ENCODE measurements at places on chromosomes 16 and 17. TPM values are rescaled to one million over a fixed set of nuclear protein-coding genes. Genes with fewer than 3 reads are reported as not detected.

The NOG gene
- 2.2 TPM for total RNA-seq

The MYH3 gene
- 2.9 TPM for total RNA-seq

The PPP1R27 gene
- not detected for total RNA-seq

The PRSS27 gene
- total RNA-seq: 0.70 TPM

The GDPD3 gene
- 9.0 TPM for total RNA-seq

GRCh38 chr17:7426203-7426863 lies 917 bp downstream of the SPEM2 start:
- H3K4me3 ChIP-seq: no peak overlapping the region
- DNase-seq: no peak
- no peak overlapping the region for H3K27ac ChIP-seq
- H3K36me3 ChIP-seq: no peaks in the 10 kb centered on the region
- no peaks in the 10 kb centered on the region for H3K4me1 ChIP-seq

GRCh38 chr17:21476867-21477266 lies 100.7 kb downstream of the KCNJ12 start:
- no peaks in the 10 kb centered on the region for H3K27me3 ChIP-seq
- H3K27ac ChIP-seq: no peak overlapping the region
- no peaks in the 10 kb centered on the region for H3K4me1 ChIP-seq
- no peak overlapping the region for H3K4me3 ChIP-seq
- DNase-seq: no peak
- no peaks in the 10 kb centered on the region for H3K36me3 ChIP-seq

- no peak overlapping the region for H3K4me3 ChIP-seq
- H3K36me3 ChIP-seq: no peaks in the 10 kb centered on the region
- H3K27ac ChIP-seq: no peak overlapping the region
- no peaks in the 10 kb centered on the region for H3K4me1 ChIP-seq
- H3K27me3 ChIP-seq: peaks cover 62% of the 10 kb centered on the region
- DNase-seq: no peak
Observed at GRCh38 chr17:48499735-48500434, 30.9 kb downstream of the HOXB1 start.

DNA sequence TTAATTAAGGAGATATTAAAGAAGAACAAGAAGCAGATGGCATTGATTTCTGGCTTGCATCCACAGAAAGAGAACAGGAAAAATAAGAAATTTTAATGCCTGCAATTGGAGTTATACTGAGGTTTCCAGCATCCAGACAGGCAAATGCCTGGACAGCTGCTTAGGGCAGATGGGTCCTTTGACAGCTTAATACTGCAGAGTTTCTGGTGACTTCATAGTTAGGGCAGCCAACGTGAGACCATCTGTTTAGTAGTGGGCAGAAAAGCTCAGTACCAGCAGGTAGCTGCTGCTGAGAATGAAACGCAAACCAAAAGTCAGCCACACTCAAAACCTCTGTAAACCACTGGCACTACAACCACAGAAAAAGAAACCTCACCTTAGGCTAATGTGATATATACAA lies 109.8 kb downstream of the CDK5R1 start:
- no peak for DNase-seq
- no peaks in the 10 kb centered on the region for H3K4me1 ChIP-seq
- H3K27ac ChIP-seq: no peak overlapping the region
- no peaks in the 10 kb centered on the region for H3K27me3 ChIP-seq
- H3K4me3 ChIP-seq: no peak overlapping the region
- peaks cover 3% of the 10 kb centered on the region for H3K36me3 ChIP-seq

DNA sequence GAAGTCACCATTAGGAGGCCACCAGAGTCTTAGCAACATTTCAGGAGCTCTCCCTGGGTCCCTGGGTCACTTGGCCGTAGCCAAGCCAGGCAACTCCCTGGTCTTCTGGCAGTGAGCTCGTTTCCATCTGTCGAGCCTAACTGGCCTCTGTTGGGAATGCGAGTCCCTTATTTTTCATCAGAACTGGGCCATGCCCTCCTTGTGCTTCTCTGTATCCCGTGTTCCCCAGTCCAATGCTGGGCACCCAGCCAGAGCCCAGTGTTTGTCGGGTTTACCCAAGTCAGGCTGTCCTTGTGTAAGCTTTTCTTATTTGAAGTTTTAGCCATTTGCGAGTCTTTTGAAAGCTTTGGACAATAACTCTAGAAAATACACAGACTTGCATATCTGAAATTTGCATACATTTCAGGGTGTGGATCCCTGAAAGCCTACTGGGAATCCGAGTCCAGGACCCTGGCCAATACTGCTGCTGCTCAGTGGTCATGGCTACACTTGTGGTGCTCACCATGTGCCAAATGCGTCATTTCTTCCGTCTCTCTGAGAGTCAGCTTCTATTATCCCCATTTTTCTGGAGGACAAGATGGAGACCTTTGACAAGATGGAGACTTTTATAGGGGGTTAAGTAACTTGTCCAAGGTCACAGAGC lies 81.6 kb upstream of the LGALS9 start:
- no peak for DNase-seq
- H3K36me3 ChIP-seq: no peaks in the 10 kb centered on the region
- H3K4me3 ChIP-seq: no peak overlapping the region

- peak; percentile 87 for DNase-seq
- H3K27ac ChIP-seq: no peak overlapping the region
- H3K36me3 ChIP-seq: no peaks in the 10 kb centered on the region
- peaks cover 100% of the 10 kb centered on the region for H3K27me3 ChIP-seq
Observed at GRCh38 chr17:48724251-48725003, 1.4 kb downstream of the PRAC2 start.

DNA sequence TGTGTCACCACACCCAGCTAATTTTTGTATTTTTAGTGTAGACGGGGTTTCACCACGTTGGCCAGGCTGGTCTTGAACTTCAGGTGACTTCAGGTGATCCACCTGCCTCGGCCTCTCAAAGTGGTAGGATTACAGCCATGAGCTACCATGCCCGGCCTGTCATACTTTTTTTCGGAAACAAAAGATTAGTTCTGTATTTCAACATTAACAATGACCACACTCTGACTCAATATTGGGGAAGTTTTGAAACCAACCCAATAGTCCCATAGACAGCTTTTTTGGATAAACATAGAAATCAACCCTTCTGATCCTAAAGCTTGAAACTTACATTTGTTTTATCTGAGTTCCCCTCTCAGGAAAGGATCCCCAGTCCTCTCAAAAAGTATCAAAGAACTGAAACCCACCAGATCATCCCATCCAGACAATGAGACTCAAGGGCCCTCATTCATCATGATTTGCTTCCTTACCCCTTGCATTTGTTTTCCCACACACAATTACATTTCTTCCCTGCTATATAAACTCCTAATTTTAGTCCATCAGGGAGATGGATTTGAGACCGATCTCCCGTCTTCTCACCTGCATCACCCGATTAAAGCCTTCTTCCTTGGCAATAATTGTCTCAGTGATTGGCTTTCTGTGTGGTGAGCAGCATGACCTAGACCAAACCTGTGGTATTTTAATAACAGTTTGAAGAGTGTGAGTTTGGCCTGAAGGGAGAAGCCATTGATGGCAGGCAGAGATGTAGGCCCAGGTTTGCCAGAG lies 7.2 kb upstream of the AGRP start:
- DNase-seq: no peak
- H3K4me1 ChIP-seq: peaks cover 90% of the 10 kb centered on the region
- peak overlapping the region; percentile 11 for H3K27ac ChIP-seq
- no peaks in the 10 kb centered on the region for H3K36me3 ChIP-seq

DNA sequence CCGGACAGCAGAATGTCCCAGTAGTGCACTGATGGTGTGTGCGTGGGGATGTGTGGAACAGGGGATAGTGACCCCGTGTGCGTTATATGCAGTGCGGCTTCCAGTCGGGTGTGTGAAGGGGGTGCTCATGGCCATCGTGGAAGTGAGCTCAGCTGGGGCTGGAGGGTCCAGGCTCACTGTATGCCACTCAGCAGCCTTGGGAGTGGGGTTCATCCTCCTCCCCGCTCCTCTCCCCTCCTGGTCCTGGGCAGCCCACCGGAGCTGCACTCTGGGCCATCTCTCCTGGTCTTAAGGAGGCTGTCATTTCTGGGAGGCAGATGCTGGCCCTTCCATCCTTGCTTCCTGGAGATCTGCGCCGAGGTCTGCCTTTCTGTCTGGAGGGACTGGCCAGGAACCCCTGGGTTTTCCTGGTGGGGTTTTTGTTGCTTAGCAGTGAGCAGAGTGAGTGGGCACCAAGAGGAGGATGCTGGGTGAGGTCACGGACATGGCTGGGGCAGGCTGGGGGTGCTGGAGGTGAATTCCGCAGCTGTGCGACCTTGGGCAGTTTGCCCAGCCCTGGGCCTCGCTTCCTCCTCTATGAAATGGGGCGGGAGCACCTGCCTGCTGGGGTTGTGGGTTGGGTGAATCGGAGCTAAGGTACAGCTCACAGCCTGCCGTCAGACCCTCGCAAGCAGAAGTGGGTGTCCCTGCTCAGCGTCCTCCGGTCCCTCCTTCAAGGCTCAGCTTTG lies 164.1 kb downstream of the SEC14L1 start:
- DNase-seq: no peak
- H3K4me3 ChIP-seq: no peak overlapping the region
- no peaks in the 10 kb centered on the region for H3K27me3 ChIP-seq
- no peaks in the 10 kb centered on the region for H3K4me1 ChIP-seq
- no peak overlapping the region for H3K27ac ChIP-seq

All from left lung (tissue), 14 donors.